ENCODE measurements at places on chromosomes 1 and 21.

- DNase-seq: peak; percentile 76
Measured at GRCh38 chr1:153536012-153536670, 350 bp upstream of the S100A6 start.

GRCh38 chr1:34087986-34088385 lies 77.0 kb downstream of the CSMD2 start:
- no peak for DNase-seq

- no peak for DNase-seq
Measured at GRCh38 chr1:217088521-217089284, 365.5 kb upstream of the ESRRG start.

GRCh38 chr1:160537714-160538665 lies 14.9 kb upstream of the SLAMF6 start:
- DNase-seq: no peak

DNA sequence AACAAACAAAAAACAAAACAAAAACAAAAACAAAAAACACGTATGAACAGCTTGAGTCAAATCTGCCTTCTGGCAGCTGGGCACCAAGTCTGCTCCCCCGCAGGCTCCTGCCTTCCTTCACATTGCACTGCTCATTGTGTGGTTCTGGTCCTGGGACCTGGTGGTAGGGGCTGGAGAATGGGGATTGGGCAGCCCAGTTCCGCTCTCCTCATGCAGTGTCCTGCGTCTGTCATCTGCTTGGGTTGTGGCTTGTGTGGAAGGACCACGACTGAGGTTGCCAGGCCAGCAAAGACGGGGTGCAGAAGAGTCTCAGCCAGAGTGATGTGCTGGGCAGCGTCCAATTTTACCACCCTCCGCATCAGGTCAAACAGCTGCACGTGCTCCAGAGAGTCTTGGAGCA lies 11.1 kb downstream of the OR2AJ1 start:
- no peak for DNase-seq

- DNase-seq: no peak
Measured at GRCh38 chr21:28738882-28739281, 253.8 kb downstream of the LTN1 start.

- no peak for DNase-seq
Measured at GRCh38 chr1:20699558-20699957, 18.2 kb downstream of the KIF17 start.

DNA sequence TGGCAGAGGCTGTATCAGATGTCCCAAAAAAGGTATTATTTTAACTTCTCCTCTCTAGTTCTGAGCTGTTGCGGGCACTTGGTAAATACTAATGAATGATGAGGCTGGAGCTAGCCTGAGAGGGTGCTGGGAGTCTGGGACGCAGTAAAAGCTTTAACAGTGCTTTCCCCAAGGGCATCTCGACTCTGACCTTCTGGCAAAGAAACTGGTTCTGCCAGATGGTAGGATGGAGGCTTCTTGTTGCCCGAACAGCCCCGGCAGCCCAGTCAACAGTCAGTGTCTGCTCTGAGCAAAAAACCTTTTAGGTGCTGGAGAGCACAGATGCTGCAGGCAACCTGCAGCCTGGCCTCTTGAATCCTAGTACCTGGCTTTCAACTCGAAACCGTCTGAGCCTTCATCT lies 2.5 kb upstream of the PNRC2 start:
- no peak for DNase-seq

GRCh38 chr1:221868593-221869303 lies 126.9 kb upstream of the DUSP10 start:
- no peak for DNase-seq

DNA sequence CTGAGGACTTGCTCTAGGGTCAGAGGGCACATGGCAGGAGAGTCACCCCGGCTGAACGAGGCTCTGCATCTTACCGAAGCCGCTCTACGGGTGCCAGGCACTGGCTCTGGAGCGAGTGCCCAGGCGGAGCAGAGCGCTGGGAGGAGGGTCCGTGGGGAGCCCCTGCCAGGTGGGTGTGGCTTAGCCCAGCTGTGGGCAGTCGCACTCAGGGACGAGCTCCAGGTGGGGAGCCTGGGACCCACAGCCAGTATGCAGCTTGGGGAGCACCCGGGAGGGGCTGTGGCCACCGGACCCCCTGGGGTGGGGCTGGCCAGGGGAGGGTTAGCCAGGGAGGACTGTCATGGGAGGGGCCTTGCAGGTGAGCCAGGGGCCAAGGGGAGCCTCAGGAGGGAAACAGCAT lies 3.8 kb downstream of the AGRN start:
- DNase-seq: no peak

GRCh38 chr21:16457498-16457897 lies 727.7 kb downstream of the USP25 start:
- DNase-seq: no peak

GRCh38 chr1:81517987-81518386 lies 282.7 kb upstream of the ADGRL2 start:
- no peak for DNase-seq

DNA sequence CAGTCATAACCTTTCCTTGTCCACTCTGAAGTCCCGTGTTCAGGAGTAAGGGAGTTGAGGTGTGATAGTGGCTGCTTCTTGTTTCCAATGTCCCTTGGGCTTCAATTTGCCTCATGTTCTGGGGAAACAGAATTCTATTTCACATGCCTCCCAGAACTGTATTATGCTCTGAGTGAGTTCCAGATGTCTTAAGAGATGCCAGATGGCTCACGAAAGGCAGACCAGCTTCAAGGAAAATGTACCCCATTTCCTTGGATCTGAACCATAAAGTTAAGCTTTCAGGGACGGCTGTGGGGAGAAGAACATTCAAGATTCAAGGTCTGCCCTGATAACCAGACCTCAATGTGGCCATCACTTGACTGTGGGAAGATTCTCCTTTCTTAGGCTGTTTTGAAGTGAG lies 42.4 kb downstream of the C1orf87 start:
- DNase-seq: no peak

- no peak for DNase-seq
Measured at GRCh38 chr1:165483412-165483811, 38.5 kb upstream of the RXRG start.

GRCh38 chr21:20996421-20997310 lies 1.5 kb upstream of the NCAM2 start:
- no peak for DNase-seq

DNA sequence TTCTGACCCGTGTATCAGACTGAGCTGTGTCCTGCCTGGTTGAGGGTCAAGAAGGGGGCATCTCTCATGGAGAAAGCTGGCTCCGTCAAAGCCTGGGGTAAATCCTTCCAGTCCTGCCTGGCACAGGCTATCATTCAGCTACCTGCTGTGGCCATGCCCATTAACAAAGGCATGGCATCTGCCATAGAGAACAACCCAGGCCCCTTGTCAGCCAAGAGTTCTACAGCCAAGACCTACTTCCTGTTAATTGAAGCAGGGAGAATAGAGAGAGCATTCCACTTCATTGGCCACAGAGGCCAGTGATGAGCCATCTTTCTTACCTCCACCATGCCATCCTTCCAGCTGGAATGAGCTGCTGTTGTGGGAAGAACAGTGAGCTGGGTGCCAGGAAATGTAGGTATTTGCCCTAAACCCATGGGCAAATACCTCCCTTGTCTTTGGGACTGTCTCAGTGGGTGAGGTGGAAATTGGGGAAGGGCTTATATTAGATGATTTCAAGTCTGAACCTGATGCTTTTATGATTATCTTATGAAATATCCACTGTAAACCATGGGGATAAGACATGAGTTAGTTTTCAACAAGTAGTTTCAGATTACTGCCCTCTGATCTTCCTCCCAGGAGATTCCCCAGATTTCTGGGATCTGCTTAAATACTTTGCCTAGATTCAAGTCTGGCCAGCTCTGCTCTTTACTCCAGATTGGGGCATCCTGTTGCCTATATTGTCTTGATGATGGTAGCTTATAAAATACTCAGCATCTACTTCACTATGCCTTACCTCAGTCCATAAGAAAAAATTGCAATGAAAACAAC lies 11.2 kb upstream of the KCNQ4 start:
- DNase-seq: no peak

GRCh38 chr1:219171192-219171935 lies 2.3 kb upstream of the LYPLAL1 start:
- DNase-seq: no peak

GRCh38 chr1:234565132-234565531 lies 44.8 kb downstream of the IRF2BP2 start:
- DNase-seq: no peak

DNA sequence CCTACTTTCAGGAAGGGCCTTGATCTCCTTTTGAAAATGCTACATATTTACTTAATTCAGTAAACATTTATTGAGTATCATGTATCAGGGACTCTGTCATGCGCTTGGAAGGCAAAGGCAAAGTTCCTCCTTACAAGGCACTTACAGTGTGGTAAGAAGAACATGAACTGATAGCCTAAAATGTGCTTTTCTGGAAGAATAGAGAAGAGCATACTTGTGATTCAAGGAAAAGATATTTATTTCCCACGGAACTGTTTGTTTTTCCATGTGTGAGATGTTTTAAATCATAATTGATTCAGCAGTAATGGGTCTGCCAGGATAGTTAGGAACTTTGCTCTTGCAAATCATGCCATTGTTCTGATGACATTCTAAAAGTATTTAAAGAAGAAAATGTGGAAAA lies 110.1 kb upstream of the ZNHIT6 start:
- no peak for DNase-seq

DNA sequence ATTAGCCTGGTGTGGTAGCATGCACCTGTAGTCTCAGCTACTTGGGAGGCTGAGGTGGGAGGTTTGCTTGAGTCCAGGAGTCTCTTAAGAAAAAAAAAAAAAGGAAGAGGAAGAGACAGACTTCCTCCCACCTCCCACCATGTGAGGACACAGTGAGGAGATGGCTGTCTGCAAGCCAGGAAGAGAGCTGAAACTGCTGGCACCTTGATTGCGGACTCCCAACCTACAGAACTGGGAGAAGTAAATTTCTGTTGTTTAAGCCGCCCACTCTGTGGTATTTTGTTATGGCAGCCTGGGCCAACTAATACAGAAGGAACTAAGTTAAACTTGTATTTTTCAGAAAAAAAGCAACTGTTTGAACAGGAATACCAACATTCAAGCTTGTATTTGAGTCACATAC lies 21.7 kb downstream of the DOP1B start:
- DNase-seq: no peak

DNA sequence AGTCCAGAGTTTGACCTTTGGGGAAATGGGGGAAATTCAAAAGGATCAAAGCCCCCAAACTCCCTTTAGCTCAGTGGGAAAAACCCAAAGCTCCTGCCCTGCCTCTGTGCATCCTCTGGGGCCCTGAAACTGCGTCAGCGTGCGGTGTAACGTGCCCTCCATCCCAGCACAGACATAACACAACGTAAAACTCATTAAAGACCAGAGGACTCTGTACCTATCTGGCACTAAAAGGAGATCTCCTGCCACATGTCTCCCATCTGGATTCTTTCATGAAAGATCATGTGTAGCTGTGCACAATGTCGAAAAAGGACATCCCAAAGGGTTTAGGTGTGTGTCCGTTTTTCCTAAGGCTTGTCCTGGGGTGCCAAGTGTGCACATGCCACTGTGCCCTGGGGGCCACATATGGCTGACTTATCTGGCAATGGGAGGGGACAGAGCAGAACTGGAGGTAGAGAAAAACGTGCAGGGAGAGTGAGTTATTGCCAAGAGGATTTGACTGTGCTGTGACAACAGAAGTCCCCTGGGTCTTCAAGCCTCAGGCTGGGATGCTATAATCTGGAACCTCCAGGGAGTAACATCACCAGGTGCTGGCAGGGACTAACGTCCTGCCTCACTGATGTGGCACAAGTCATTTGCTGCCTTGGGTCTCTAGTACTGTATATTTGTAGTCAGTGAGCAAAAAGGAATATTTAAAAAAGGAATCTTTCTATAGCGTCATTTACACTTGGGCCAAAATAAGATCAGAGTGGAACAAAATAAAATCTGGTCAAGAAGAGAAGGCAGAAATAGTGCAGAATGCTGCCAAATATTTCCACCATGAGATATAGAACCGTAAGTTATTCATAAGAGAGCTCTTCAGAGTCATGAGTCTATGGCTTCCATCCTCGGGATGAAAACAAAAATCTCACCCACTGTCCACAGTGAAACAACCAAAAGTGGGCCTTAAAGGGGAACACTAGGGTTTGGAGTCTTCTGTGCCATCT lies 52.3 kb downstream of the ITPKB start:
- no peak for DNase-seq

DNA sequence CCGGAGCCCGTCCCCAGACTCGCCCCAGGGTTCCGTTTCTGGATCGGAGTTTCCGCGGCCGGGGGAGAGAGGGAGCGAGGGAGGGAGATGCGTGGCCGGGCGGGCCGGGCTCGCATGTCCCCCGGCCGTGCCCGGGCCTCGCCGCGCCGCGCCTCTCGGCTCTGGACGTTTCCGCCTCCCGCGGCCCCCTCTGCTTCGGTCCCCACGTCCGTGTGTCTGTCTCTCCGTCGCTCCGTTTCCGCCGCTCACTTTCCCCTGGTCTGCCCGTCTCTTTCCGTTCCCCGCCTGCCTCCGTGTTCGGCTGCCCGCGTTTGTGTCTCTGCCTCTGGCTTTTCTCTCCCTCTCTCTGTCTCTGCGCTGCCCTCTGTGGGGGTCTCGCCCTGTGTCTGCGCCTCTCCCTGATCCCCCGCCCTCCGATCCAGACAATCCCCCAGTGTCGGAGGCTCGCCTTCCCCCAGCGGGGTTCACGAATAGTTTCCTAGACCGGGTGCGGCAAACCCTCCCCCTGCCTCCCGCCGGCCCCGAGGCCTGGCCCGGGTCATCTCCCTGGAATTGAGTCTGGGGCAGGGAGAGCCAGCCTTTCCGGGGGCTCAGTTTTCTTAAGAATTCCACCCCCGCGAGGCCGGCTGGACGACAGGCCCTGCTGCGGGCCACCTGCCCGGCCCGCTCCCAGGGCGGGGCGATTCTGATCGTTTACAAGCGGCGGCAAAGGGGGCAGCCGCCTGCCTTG lies 735 bp downstream of the NBL1 start:
- peak; percentile 49 for DNase-seq

- no peak for DNase-seq
Measured at GRCh38 chr1:28830814-28831213, 18.8 kb downstream of the OPRD1 start.

GRCh38 chr1:228919914-228920313 lies 184.6 kb downstream of the RHOU start:
- no peak for DNase-seq

DNA sequence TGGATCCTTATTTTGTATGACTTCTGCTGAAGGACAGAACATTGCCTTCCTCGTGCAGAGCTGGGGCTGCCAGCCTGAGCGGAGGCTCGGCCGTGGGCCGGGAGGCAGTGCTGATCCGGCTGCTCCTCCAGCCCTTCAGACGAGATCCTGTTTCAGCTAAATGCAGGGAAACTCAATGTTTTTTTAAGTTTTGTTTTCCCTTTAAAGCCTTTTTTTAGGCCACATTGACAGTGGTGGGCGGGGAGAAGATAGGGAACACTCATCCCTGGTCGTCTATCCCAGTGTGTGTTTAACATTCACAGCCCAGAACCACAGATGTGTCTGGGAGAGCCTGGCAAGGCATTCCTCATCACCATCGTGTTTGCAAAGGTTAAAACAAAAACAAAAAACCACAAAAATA lies 27.5 kb upstream of the KDM4A start:
- no peak for DNase-seq

GRCh38 chr1:85203573-85204171 lies 2.9 kb upstream of the SYDE2 start:
- no peak for DNase-seq

DNA sequence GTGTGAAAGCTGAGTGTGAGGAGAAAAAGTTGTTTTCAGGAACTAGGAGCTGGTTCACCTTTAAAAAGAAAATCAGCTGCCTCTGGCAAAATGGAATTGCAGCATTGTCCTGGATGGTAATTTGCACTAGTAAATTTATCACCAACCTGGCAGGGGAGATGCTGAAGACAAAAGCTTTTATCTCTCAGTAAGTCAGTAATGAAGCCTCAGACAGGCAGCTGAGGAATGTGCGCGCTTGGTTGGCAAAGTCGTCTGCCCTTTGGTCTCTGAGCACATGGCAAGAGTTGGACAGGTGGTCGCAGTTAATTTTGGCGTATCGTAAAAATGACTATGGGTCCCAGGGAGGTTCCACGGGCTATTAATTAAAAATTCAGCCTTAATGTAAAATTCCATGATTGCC lies 131.9 kb downstream of the BACH1 start:
- DNase-seq: no peak
